ENCODE measurements at places on chromosomes 4 and X.

DNA sequence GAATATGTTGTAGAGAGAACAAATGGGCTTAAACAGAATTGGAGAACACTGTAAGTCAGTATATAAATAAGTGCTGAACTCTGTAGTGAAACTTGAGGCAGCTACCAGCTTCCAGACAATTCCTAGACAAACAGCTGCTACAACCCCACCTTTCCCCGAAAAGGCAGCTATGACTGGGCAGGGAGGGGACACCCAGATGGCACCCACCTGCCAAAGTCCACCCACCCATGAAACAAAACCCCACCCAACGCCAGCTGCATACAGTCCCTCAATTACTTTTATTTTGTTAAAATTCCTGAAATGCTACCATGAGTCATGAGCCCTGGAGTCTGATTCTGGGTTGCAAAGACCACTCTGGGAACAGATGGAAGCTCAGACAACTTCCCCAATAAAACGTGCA, 24.4 kb downstream of the RELL1 start:
- DNase-seq, result no peak

- DNase-seq, result no peak
These were observed 572.2 kb upstream of the MAGEB2 start for GRCh38 chrX:29643181-29643580.

DNA sequence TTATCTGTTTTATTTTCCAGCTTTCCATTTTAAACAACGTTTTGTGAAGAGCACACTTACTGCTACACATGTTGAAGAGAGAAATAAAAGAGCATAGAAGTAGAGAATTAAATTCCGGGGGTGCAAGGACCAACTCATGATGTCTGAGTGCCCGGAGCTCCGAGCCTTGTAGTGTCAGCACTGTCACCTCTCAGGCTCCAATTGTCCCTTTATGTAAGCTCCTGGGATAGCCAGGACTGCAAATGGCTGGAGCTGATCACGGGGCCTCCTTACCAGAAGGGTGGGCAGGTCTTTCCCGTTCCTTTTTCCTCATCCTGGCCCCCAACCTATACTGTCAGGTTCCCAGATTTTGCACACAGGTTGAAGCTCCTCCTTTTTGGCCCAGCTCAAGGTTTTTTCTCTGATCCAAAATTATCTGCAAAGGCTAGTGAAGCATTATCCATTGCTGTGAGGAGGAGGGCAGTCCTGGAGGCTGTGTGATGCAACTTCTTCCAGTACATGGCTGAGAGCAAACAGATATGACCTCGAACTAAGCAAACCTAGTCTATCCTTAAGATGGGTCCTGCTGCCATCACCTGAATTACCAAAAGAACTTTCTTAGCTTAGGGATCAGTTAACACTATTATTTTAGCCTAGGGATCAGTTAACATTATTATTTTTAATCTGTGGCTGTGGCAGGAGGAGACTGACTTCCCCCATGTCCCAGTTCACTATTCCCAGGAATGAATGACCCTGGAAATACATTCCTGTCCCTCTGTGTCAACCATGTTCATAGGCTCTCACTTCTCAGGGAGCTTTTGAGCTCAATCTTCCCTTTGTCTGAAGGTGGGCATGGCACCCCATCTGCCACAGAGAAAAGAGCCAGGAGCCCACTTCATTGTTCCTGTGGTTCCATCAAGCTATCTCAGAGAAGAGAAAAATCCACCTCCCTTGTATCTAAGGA, at the start of gene FGG:
TSS of gene FGG (minus strand) at position 185 of the 943 bp plus-strand sequence. CDS start at position 138, 47 bp downstream.
- DNase-seq, result no peak

GRCh38 chrX:130162094-130162735, 3.4 kb downstream of the AIFM1 start:
- no peak for DNase-seq

GRCh38 chr4:5967783-5968182, 50.4 kb downstream of the C4orf50 start:
- DNase-seq, result no peak

GRCh38 chr4:168304744-168305459, 13.7 kb downstream of the DDX60 start:
- no peak for DNase-seq

GRCh38 chr4:52619591-52619931, 39.5 kb downstream of the USP46 start:
- DNase-seq, result no peak

DNA sequence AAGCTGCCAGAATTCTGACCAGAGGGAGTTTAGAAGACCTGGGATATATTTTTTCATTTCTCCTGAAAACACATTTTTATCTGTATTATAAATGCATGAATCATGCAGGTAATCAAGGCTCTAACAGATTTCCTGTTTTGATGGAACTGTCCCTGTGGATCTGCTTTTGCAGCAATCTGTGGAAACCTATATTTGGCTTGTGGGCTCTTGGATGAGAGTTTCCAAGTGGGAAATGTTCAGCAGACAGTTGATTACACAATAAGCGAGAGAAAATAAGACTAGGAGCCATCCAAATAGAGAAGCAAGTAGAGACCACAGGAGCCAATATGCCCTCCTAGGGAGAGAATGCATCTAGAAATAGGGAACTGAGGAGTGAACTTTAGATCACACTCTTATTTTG, 105.0 kb downstream of the NDST3 start:
- DNase-seq, result no peak

DNA sequence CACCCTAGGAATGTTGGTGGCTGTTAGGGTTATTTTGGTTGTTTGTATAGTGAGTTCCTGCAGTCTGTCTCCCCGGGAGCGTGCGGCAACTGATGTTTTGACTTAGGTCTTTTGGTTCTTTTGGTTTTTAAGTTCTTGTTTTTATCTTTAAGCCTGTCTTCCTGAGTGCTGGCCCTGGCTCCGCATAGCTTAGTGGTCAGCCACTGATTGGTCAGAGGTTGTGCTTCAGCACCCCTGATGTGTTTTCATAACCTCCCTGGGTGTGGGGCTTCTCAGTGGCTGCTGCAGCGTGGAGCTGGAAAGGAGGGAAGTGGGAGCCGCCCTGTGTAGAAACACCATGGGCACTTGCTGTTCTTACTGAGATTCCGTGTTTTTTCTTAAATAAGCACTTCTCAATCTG, 5.1 kb downstream of the PIGG start:
- DNase-seq, result no peak

- no peak for DNase-seq
These were observed 208.2 kb downstream of the EVC2 start for GRCh38 chr4:5500165-5500564.

DNA sequence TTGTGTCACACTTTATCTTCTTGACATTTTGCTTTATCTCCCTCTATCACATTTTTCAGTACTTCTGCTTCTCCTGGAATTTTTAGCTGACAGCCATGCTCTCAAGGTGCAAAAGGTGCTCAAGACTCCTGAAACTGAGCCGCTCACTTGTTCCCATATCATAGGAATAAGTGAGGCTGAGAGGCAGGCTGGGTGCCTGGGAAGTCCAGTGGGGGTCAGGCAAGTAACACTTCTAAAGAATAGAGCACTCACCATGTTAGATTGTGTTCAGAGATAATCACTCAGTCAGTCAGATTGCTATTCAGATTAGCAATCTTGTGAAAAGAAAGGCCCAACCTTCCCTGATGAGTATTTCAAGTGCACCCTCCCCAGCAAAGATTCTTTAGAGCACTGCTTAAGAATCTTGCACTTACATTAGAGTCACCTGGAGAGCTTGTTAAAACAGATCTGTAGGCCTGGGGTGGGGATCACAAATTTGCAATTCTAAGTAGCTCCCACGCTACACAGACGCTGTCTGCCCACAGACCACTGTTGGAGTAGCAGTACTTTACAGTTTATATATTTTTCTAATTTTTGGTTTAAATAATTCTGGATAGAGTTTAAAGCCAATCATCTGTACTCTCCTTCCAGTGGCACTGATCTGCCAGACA, 23.1 kb upstream of the LRAT start:
- DNase-seq, result no peak

GRCh38 chr4:1192091-1192492, 19.7 kb upstream of the SPON2 start:
- DNase-seq, result peak; percentile 74

DNA sequence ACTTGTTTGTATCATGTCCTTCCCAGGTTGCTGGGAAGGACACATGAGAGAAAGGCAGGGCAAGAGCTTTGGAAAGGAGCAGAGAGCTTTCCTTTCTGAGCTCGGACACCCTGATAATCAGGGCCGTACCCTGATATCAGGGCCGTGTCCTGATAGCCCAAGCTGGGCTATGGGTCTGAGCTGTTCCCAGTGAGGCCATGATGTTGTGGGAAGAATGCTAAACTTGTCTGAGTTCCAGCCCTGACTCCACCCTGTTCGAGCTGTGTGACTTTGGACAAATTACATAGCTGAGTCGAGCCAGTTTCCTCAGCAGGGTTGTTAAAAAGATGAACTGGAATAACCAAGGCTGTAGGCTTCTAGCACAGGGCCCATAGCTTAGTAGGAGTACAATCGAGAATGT, 3.3 kb upstream of the CXCR3 start:
- no peak for DNase-seq
